IPS DF 19.7 (cell line): ENCODE measurements at places on chromosomes 6 and 20.

DNA sequence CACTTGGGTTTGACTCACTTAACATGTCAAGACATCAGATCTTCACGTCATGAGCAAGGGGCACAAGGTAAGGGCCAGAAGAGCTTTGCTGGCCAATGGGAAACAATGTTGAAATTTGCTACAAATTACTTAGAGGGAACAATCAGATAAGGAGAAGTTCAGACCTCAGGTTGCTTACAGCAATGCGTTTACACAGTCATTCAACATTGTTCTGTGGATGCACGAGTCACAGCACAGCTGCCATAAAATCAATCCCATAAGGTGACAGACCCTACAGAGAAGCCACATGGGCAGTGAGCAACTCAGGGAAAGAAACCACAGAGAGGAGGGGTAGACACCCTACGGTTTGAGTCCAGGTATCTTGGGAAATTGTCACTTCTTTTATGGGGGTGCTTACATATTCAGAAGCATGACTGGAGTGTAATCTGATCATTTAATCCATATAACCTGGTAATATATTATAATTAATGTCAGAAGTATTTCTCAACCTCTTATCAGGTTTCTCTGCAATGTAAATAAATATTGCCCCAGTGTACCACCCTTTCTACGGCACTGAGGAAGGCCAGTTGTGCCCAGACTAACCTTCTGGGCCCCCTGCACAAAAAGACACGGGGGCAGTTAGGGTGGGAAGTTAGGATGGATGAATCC is 2.3 kb upstream of the SLC22A2 start:
- DNase-seq: no peak

GRCh38 chr6:104325341-104326172 is 534.2 kb downstream of the HACE1 start:
- DNase-seq: no peak

DNA sequence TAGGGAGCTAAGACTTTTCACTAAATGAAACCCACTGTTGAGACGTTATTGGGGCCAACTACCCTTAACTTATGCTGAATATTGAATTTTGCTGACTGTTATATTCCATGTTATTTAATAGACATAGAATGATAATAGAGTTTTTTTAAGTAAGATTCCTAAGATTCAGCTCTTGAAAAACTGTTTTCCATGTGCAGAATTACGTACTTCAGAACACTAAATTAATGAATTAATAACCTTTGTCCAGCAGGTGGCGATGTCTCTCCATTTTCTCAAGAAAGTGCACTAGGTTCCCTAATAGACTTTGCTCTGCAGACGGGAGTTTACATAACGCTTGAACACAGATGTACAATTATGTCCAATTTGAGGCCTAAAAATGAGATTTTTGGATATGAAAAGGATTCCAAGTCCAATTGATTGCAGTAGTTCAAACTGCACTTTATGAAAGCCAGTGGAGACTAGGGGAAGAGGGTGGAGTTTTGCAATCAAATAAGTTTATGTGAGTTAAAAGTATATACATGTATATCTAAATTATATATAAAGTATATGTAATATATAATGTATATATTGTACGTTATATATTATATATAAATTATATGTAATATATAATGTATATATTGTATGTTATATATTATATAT is 282.1 kb downstream of the UST start:
- no peak for DNase-seq

DNA sequence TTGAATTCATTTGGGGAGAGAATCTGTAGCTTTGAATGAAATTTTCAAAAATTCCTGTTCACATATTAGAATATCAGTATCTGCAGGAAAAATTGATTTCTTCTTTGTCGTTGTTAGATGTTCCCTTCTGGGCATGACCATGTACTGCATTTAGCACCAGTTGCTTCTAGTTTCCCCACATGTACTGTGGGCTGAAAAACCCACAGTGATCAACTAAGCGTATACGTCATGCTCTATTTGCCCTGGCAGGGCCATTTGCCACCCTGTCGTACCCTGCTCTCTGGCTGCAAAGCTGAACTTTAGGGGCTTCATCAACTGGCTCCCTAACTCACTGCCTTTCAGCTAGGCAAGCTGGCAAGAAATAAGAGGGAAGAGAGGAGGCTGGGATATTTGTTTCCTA is 340.7 kb upstream of the TSHZ2 start:
- no peak for DNase-seq

DNA sequence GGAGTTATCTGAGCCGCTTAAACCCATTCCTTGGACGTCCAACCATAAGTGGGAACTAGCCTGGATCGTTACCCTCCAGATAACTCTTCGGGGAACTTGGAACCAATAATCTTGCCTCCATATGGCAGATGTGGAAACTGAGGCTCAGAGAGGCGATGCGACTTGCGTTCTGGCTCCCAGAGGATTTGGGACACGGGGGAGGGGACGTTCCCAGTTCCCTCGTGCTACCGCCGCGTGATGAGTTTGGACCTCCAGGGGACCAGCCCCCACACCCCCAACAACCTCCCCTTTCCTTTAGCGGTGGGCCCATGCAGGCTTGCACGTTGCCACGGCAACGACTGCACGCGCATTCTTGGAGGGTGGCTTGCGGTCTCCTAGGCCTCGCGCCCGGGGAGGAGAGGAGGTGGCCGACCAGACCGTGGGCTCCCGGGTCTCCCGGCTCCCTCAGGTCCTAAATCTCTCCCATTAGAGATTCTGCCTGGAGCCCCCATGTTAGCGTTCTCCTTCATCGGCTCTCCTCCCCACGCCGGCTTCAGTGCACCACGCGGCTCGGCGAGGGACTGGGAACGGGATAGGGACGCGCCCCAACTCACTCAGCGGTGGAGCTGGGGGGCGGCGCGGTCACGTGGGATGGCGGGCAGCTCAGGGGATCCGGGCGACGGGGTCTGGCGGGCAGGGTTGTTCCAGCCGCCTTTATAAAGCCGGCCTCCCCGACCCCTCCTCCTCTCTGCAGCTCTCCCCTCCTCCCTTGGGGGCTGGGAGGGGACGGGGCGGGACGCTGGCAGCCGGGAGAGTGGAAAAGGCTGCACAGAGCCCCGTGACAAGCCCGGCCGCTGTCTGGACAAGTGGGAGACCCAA is at the start of gene PLTP:
TSS of gene PLTP (minus strand) at position 670 of the 858 bp plus-strand sequence. CDS start 703 bp downstream, outside the sequence.
- no peak for DNase-seq

- DNase-seq: no peak
These were observed 25.2 kb downstream of the KLHL31 start for GRCh38 chr6:53640361-53640760.

- DNase-seq: no peak
These were observed 537.6 kb downstream of the HDGFL1 start for GRCh38 chr6:23106951-23107350.

DNA sequence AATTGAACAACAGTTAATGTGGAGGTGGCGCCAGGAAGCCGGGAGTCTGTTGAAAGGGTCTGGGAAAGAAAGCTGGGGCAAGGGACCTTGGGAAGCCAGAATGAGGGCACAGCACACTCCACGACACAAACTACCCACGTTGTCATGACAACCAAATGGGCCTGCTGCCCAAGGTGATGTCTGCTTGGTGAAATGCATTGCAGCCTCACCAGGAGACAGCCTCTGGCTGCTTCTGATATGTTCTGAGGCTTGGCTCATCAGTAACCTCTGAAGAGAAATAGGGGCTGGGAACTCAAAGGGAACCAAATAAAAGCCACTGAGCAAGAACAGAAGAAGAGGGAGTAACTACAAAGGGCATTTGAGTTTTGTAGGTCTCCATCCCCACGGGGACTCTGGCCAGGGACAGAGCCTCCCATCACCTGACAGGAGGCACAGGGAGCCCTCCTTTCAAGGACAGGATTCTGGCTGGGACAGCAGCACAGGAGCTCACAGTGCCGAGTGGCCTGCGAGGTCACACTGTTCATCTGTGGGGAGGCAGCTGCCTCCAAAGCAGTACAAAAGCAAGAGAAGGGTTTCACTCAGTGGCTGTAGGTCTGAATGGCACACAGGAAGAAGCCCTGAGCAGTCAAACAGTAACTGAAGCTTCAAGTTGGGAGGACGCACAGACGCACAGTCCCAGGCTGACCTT is 44.6 kb upstream of the KCNK16 start:
- no peak for DNase-seq

- no peak for DNase-seq
These were observed 210.9 kb upstream of the HDDC2 start for GRCh38 chr6:125512621-125513020.

DNA sequence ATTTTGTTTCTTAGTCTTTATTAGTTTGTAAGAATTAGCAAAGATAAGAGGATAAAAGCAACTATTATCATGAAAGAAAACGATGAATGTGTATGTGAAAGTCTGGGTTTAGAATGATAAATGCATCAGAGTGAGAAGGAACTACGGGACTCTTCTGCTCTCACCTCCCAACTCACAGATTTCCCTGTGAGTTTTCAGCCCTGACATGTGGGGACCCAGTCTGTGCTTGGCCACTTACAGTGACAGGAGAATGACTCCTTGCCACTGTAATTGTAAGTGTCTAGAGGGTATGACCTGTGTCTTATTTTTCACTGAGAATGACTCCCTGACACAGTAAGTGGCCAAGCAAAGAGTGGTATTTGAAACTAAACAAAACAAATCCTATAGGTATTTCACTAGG is 2.5 kb downstream of the HLA-DPA1 start:
- no peak for DNase-seq

- no peak for DNase-seq
These were observed 111.5 kb downstream of the LCA5 start for GRCh38 chr6:79425589-79426311.

DNA sequence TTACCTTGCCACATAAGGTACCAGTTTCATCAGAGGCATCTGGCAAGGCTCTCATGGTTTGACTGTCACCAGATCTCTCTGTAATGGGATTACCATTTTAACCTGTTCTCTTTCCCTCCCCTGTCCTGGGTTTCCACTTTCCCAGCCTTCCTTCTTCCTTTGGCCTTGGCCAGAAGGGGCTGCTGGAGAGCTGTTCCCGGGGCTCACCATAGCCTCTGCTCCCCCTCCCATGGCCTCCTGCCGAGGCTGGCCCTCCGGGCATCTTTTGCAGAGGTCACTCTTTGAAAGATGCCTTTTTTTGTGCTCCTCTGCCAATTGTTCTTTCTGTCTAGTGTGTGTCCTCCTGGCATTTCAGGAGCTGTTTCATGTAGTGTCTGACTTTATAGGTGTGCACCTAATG is 100.7 kb upstream of the SCP2D1 start:
- DNase-seq: no peak

DNA sequence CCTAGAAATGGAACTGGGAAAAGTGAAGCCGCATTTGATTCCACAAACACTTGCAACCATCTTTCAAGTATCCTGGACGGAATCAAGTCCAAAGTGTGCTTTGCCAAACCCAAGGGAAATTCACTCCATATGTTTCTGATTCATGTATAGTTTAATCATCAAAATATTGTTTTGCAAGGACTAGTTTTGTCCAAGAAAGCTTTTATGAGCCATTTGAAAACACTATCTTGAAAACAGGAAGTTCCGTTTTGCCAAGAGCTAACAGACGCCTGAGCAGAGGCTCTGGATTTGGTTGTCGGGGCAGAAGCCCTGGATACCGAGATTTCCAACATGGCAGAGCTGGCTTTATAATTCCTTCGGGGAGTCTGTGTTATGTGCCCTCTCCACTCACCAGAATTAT is 251.1 kb downstream of the PHACTR1 start:
- DNase-seq: no peak

- DNase-seq: no peak
These were observed 16.7 kb downstream of the TRMT11 start for GRCh38 chr6:126002755-126003679.

DNA sequence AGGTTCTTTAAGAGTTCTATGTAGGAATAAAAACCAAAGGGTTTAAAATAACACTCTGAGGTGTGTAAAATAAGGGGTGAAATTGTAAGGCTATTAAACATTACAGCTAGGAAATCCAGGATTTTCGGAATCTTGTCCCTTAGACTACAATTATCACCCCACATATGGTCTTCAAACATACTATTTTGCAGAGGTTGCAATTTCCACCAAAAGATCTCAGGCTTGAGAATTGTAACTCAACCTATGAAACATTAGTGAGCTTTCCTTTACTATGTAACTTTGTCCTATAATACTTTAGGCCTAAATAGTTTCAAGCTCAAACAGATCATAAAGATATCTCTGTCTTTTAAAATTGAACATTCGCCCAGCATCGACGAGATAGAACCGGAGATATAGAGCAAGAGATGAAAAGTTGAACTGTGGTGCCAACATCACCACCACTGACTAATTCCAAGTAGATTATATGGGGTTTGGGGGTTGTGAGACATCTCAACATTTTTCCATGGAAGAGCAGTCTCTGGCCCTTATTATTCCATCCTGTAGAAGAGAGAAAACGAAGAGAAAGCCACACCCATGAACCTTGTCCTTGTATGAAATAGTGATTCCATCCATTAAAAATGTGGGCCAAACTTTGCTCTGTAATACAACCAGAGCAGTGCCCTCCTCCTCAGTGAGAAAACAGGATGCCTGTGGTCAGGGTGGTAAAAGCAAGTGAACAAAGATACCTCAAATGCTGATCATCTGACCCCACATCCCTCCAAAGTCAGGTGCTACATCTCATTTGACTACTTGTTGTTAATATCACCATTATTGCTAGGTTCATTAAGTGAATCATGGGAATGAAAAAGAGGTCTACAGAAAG is 284.5 kb upstream of the GJE1 start:
- no peak for DNase-seq

DNA sequence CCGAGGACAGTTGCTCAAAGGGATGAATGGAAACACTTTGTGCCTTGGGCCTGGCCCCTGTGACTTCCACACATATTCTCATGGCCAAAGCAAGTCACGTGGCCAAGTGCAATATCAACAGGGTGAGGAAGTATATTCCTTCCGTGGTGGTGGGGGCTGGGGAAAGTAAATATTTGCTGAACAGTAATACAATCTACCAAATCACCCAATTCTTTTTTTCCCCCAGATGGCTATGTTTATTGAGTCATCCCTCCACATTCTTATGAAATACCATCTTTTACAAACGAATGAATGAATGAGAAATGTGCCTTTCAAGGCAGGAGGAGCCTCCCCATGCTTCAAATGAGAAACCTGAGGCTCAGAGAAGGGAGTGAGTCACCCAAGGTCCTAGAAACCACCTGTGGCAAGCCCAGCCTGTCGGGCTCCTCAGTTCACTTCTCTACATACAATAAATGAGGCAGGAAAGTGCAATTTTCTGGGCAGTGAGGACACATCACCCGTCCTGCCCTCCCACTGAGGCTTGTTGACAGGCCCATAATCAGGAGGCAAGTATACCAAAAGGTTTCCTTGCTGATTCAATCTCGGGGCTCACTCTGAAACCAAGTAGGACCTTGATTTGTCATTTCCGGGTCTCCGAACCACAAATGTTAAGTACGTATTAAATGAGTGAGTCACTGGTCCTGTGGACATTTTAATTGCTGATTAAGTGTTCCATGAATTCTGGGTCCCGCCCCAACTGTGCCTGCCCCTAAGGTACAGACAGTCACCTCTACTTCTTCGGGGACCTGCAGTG is 25.3 kb upstream of the TOP1 start:
- DNase-seq: no peak
